ENCODE measurements at places on chromosomes 13 and 19.

GRCh38 chr19:31600731-31601295 is 251.6 kb upstream of the TSHZ3 start:
- DNase-seq, result no peak

- DNase-seq, result no peak
Observed at GRCh38 chr19:47435196-47435595, 15.9 kb upstream of the MEIS3 start.

DNA sequence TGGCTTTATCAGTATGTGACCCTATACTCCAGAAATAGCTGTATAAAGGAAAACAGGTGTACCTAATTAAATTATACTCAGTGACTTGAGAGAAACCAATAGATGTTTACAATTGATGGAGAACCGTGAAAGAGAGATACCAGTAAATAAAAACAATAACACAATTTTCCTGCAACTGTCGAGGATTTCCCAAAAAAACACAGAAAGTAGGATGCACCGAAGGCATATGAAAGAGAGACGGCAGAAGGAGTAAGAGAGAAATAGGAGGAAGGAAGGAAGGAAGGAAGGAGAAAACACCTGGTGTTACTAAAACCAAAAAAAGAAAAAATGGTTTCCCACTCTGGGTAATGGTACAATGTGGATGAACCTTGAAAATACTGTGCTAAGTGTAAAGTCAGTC is 6.8 kb upstream of the ZNF229 start:
- DNase-seq, result no peak

DNA sequence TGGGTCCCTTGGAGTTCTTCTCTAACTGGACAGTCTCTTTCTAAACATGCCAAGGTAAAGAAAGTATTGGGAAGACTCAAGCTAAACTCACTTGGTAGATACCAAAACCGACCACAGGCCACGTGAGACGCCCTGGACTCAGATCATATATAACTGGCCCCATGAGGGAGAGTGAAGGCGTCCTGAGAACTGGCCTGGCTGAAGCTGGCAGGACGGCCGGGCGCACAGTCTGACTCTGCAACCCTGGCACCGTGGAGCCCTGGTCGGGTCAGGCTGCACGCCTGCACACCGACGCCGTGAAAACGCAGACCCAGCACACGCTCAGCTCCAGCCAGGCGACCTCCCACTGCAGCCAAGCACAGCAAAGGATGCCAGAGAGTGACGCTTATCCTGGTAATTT is 122.5 kb upstream of the SPACA7 start:
- no peak for DNase-seq

DNA sequence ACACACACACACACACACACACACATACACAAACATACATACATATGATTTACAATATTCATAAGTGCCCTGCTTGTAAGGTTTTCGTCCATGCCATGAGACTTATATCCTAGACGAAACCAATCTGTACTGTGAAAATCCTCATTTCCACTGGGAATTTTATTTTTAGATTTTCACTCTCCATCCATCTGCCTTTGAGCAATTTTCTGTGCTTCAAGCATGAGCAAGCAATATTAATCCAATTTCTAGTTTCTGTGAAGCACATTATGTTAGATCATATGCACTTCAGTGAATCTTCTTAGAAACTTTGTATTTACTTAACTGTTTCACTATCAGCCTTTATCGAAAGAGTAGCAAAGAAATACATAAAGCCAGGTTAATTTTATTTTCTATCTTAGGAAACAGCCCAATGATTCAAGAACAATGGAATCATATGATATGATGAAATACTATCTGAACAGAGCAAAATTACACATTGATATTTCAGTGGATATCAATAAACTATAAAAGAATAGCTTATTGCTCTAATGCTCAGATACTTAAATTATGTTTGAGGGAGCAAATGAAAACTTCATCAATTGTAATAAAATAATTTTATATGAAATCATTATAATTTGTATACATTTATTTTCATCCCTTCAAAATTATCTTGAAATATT is 1100.7 kb upstream of the MIR17HG start:
- no peak for DNase-seq

GRCh38 chr19:48728911-48729664 is 9.6 kb upstream of the MAMSTR start:
- no peak for DNase-seq

- DNase-seq, result no peak
Observed at GRCh38 chr13:24854311-24854710, 90.3 kb downstream of the RNF17 start.

- DNase-seq, result no peak
Observed at GRCh38 chr13:111516712-111517640, 196.5 kb downstream of the TEX29 start.

DNA sequence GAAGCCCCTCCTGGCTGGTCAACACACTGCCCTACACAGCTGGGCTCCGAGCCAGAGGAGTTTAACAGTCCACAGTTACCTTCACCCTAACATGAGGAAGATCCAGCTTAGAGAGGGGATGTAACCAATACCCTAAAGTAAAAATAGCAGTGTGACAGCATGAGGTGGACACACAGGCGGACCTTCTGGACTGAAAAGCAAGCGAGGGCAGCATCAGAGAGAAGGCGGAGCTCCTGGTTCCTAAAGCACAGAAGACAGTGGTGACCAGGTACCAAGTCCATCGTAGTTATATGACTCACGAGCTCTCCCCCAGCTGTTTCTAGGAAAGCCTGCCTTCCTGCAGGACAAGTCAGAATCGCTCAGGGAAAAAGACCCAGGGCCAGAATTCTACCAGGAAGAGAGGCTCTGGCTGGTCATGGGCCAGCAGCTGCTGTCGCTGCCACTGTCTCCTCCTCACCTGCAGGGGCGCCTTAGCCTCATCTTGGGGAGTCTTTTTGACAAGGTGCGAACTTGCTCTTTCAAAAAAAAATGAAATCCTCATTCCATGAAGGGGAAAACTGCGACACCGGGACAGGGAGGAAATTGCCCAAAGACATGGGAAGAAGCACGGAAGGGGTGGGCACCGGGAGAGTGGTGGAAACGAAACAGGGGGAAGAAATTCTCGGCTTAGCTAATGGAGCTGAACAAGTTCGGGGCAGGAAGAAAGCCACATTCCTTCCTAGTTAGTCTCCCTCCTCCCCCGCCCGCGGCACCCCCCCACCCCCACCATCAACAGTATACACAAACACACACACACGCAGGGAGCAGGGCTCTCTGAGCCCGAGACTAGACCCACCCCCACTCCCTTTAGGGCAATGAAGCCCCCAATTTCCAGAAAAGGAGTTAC is 1.7 kb downstream of the ELL start:
- DNase-seq, result peak; percentile 49

- DNase-seq, result no peak
Observed at GRCh38 chr19:47473336-47473735, 1.6 kb upstream of the SLC8A2 start.

DNA sequence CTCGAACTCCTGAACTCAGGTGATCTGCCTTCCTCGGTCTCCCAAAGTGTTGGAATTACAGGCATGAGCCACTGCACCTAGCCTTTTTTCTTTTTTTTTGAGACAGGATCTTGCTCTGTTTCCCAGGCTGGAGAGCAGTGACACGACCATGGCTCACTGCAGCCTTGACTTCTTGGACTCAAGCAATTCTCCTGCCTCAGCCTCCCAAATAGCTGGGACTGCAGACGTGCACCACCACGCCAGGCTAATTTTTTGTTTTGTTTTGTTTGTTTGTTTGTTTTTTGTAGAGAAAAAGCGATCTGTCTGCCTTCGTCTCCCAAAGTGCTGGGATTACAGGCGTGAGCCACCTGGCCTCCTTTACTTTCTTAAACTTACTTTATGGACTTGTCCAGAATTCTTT is 6.5 kb upstream of the SIN3B start:
- DNase-seq, result no peak

All from fibroblast of the conjunctiva (primary cell).